ENCODE measurements at places on chromosomes 1 and 21. TPM values are rescaled to one million over a fixed set of nuclear protein-coding genes. Genes with fewer than 3 reads are reported as not detected.
A peak's percentile ranks its signal among the peaks of the same experiment; 100 is the strongest.

PSMB2 gene
- total RNA-seq, result 123 TPM

UMODL1 gene
- not detected for total RNA-seq

CENPS gene
- total RNA-seq, result 17.8 TPM

DNA sequence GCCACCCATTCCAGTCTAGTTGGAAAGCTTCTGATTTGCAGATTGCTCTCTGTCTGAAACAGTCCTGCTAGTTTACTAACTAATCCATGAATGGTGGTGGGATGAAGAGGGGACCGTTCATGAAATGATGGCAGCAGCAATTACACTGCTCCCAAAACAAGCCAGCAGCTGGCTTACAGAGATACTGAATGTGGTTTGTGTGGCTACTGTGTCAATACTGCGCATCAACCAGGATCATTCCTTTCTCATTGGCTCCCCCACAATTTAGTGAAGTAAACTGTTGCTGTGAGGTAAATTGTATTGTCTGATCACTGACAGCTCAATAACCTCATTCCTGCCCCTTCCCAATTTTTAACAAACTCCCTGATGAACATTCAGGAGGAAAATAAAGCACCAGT, 191.3 kb upstream of the LMO4 start:
- DNase-seq, result no peak

DNA sequence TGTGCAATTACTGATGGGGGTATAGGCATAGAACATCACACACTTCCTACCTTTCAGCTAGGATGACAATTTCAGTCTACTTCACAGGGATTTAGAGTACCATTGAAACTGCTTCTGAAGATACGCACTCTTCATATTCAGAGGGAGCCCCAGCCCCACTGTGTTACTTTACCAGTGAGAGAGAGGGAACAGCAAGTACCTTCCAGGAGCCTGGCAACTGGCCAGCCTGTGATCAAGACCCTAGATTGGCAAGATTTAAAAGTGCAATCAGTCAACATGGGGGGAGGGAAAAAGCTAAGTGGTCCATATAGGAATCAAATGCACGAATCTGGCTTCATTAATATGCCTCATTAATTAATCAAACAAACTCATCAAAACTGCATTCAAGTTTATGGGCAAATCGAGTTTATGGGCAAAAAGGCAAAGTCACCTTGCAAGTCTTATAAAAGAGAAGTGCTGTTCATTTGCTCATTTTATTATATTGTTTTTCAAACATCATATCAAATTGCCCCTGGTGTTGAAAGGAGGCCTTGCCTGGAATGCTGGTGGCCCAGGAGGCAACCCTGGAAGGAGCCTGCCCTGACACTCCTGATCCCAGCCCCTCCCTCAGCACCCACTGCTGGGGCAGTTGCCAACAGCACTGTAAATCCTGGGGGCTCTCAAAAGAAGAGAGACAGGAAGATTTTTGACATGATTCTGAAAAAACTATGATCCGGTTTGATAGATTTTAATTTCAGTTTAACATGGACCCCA, 184.9 kb upstream of the DPT start:
- DNase-seq, result no peak

PRELP gene
- not detected for total RNA-seq

GRCh38 chr1:182723200-182723599, 38.8 kb upstream of the RGS8 start:
- no peak for DNase-seq

IPP gene
- 15.6 TPM for total RNA-seq

- DNase-seq, result no peak
Measured at GRCh38 chr1:67169932-67170331, 3.7 kb downstream of the IL23R start.

DNA sequence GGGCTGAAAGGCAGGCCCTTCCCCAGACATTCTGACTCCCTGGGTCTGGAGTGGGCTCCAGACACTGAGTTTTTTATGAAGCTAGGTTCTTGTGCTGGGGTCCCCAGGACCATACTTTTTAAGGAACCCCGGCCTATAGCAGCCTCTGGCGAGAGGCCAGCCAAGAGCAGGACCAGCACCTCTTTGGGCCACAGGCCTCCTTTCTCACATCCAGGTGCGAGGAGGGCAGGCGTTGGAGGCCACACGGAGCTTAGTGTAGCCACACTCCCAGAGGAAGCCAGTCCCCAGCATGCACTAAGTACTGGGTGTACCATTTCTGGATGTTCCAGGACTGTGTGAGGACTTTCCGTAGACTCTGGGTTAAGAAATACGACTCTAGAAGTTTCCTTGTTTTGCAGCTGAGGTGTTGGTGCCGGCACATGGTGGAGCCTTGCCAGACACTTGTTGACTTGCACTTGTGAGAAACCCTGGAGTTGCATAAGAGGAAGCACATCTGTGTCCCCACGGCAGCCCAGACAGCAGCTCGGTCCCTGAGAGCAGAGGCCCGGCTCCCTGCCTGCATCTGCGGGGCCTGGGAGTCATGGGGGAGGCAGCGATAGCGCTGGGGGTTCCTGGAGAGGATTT, 122.2 kb upstream of the VAMP3 start:
- no peak for DNase-seq

- DNase-seq, result no peak
Measured at GRCh38 chr1:189149547-189150375, 1327.9 kb downstream of the BRINP3 start.

GRCh38 chr1:28518745-28519341, 13.0 kb downstream of the RCC1 start:
- DNase-seq, result peak; percentile 45

GRCh38 chr1:233675893-233676292, 62.0 kb downstream of the KCNK1 start:
- DNase-seq, result no peak

- no peak for DNase-seq
Measured at GRCh38 chr1:14435368-14436023, 163.0 kb upstream of the KAZN start.

- no peak for DNase-seq
Measured at GRCh38 chr1:200856716-200857357, 15.9 kb upstream of the GPR25 start.

SPRR1B gene
- not detected for total RNA-seq

GRCh38 chr1:205375835-205376545, 19.3 kb upstream of the KLHDC8A start:
- no peak for DNase-seq

ANKRD35 gene
- 0.23 TPM for total RNA-seq

OR10Z1 gene
- not detected for total RNA-seq

DNA sequence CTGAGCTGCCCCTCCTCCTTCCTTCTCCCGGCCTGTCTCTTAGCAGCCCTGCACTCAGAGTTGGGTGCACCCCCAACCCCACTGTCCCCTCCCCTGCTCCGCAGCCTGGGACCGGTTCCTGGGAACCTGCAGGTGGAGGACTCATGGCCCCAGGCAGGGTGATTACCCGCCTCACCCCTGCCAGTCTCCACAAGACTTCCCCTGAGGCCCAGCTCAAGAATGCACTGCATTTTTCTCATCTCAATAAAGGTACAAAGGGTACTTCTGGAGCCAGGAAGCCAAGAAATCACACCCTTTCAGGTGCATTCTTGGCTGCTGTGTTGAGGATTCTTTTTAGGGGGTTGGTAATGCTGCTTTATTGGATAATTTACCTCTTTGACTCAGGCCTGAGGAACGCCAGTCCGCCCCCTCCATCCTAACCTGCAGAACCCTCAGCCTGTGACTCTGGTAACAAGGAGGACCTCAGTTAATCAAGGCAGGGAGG, 126.3 kb upstream of the TMPRSS2 start:
- no peak for DNase-seq
